Thoracic aorta endothelial cell (primary cell): ENCODE measurements at places on chromosomes 4 and X. TPM values are rescaled to one million over a fixed set of nuclear protein-coding genes. Genes with fewer than 3 reads are reported as not detected.

COL4A5 gene
- 9.3 and 19.1 TPM in 2 replicates for total RNA-seq

SHROOM4 gene
- total RNA-seq, result 54.1 and 82.8 TPM in 2 replicates

CFI gene
- 12.4 and 39.3 TPM in 2 replicates for total RNA-seq

FAM149A gene
- 0.36 and 0.80 TPM in 2 replicates for total RNA-seq

TAF7L gene
- total RNA-seq, result 1.4 and 2.4 TPM in 2 replicates

DLG3 gene
- total RNA-seq, result 1.6 and 2.4 TPM in 2 replicates

FAAH2 gene
- 0.07 and 0.66 TPM in 2 replicates for total RNA-seq

TRIM61 gene
- total RNA-seq, result 0.14 TPM in 1 of 2 replicates, not detected in the other

TMSB15A gene
- total RNA-seq, result 5.9 and 6.0 TPM in 2 replicates

RRH gene
- total RNA-seq, result 0.22 TPM in 1 of 2 replicates, not detected in the other

GC gene
- total RNA-seq, result not detected in 2 replicates

RNF212 gene
- 0.36 and 2.3 TPM in 2 replicates for total RNA-seq

SUPT20HL1 gene
- total RNA-seq, result not detected in 2 replicates

MSANTD1 gene
- 0.36 and 0.53 TPM in 2 replicates for total RNA-seq

RTL5 gene
- total RNA-seq, result 0.14 and 0.40 TPM in 2 replicates

PALLD gene
- total RNA-seq, result 2.0 and 10.1 TPM in 2 replicates

ZDHHC15 gene
- 0.14 and 0.40 TPM in 2 replicates for total RNA-seq

GABRG1 gene
- total RNA-seq, result not detected in 2 replicates

CPE gene
- 2.1 and 8.7 TPM in 2 replicates for total RNA-seq

FGFBP1 gene
- not detected in 2 replicates for total RNA-seq

YY2 gene
- total RNA-seq, result 2.3 and 3.2 TPM in 2 replicates

TCEAL7 gene
- 3.1 and 5.0 TPM in 2 replicates for total RNA-seq

AKAP14 gene
- total RNA-seq, result not detected in 2 replicates

DIAPH2 gene
- total RNA-seq, result 56.9 and 58.4 TPM in 2 replicates

ETDB gene
- total RNA-seq, result not detected in 2 replicates

WDFY3 gene
- 167 and 193 TPM in 2 replicates for total RNA-seq

AREG gene
- total RNA-seq, result 0.36 TPM in 1 of 2 replicates, not detected in the other

TLL1 gene
- 8.0 and 15.2 TPM in 2 replicates for total RNA-seq

UGT8 gene
- total RNA-seq, result not detected in 2 replicates

MAGEE1 gene
- total RNA-seq, result 1.5 and 3.2 TPM in 2 replicates
